ENCODE measurements at places on chromosomes 1 and 21.

- peak; percentile 69 for DNase-seq
Measured at GRCh38 chr1:193417403-193417802, 231.0 kb upstream of the B3GALT2 start.

GRCh38 chr1:7975212-7975865 is 13.8 kb downstream of the PARK7 start:
- DNase-seq = peak; percentile 77

GRCh38 chr21:33899199-33899598 is 16.4 kb downstream of the ATP5PO start:
- DNase-seq = no peak

GRCh38 chr1:170664093-170664827 is at the start of gene PRRX1:
TSS of gene PRRX1 (plus strand) at chr1:170664131. CDS start at chr1:170664219, 88 bp downstream.
- DNase-seq = peak; percentile 38

GRCh38 chr1:178530502-178530901 is 17.6 kb downstream of the TEX35 start:
- DNase-seq = no peak

GRCh38 chr1:61167309-61167708 is 84.9 kb downstream of the NFIA start:
- no peak for DNase-seq

DNA sequence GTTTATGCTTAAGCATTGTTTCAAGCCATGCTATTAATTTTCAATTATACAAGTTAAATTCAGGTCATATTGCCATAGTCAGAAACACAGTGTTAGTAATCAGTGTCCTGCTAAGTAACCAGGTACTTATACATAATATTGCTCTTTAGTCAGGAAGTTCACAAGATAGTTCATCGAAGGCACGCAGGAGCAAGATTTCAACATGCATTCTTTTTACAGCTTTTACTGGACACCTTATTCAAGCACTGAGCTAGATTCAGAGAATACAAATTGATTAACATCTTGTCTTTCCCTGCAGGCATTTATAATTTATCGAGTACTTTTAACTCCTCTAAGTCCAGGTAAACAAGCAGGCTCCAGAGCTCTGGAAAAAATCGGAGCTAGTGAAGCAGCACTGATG is 202.3 kb upstream of the BRINP3 start:
- DNase-seq = no peak

GRCh38 chr1:9657521-9658032 is 6.0 kb downstream of the PIK3CD start:
- DNase-seq = no peak

DNA sequence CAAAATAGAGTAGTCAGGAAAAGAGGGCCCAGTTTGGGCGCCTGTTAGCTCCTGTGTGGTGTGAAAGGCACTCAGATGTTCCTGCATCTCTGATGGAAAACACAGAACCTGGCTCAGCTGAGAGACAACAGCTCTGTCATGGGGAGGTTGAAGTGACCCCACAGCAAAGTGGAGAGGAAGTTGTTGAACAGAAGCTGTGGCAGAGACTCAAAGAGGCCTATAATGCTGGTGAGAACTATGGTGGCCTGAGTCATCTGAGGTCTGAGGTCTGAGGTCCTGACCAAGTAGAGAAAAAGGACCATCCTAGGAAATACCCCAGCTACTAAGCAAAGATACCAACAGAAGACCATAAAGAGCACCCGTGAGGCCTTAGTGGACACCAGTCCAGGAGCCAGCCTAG is 45.6 kb upstream of the JAK1 start:
- no peak for DNase-seq

- DNase-seq = no peak
Measured at GRCh38 chr1:197850918-197851317, 51.5 kb upstream of the C1orf53 start.

- DNase-seq = no peak
Measured at GRCh38 chr1:185532856-185533255, 201.3 kb upstream of the HMCN1 start.

- DNase-seq = no peak
Measured at GRCh38 chr1:166701603-166702100, 137.6 kb upstream of the POGK start.

DNA sequence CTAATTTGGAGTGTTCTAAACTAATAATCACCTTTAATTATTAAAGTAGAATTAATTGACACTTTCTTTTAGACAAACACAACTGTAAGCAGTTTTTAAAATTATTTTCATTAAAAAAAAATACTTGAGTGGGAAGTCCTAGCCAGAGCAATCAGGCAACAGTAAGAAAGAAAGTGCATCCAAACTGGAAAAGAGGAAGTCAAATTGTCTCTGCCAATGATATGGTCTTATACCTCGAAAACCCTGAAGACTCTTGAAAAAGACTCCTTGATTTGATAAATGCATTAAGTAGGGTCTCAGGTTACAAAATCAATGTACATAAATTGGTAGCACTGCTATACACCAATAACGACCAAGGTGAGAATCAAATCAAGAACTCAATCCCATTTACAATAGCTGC is 83.0 kb upstream of the GADD45A start:
- no peak for DNase-seq

DNA sequence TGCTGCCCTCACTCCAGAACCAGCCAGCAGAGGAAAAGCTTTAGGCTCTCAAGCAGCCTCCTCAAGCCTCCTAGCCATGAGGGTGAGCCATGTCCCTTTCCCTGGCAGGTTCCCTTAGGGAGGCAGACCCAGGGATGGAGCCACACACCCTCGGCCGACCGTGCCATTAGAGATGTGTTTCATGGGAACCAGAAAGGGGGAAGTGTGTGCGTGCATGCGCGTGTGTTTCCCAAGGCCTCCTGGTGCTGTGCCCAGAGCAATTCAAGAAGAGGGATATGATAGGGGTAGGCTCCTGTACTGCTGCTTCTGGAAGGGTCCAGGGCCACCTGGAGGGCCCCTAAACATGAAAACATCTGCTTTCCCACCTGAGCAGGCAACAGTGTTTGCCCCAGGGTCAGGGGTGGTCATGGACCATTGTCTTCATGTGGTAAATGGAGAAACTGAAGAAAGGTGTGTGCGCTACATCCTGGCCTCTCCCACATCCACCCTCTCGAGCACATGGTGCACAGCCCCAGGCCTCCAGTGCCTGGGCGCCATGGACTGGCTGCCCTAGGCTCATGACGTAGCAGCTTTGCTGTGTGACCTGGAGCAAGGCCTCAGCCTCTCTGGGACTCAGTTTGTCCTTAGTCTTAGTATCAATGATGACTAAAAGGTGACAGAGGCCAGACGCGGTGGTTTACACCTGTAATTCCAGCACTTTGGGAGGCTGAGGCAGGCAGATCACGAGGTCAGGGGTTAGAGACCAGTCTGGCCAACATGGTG is 48.1 kb downstream of the SYF2 start:
- DNase-seq = no peak

GRCh38 chr1:245694753-245695195 is 540.0 kb downstream of the KIF26B start:
- no peak for DNase-seq

DNA sequence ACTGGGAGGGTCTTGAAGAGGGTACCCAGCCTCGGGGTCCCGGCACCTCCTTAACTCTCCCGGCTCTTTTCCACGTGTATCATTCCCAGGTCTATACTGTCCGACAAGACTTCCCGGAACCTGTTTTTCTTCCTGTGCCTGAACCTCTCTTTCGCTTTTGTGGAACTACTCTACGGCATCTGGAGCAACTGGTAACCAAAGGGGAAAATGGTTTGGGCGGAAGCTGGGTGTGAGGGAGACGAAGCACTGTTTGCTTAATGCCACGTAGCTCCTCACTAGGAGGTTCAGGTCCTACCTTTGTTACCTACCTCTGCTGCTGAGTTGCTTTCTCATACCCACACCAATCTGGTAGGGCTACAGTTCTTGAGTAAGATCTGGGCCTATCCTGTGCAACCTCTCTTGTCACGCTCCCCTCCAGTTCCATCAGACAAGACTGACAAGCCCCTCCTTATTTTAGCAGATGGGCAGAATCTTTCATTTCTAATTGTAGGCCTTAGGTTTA is 642 bp downstream of the SLC30A7 start:
- DNase-seq = peak; percentile 32

DNA sequence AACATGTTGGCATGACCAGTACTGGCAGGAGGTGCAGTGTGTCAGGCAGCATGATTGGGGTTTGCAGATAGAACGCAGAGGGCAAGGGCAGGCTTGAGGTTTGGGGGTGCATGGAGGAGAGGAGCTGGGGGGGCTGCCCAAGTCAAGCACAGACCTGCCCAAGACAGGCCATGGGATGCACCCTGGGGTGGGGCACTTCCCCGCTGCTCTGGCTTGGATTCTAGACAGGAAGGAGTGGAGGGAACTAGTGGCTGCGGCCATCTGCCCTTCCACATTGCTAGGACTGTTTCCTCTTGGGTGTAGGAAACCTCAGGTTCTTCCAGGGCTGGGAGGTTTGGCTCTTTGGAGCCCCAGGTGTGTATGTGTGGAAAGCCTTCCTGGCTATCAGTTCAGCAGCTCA is 3.0 kb downstream of the PDXK start:
- no peak for DNase-seq

GRCh38 chr1:230430499-230430898 is 4.4 kb upstream of the PGBD5 start:
- DNase-seq = no peak

DNA sequence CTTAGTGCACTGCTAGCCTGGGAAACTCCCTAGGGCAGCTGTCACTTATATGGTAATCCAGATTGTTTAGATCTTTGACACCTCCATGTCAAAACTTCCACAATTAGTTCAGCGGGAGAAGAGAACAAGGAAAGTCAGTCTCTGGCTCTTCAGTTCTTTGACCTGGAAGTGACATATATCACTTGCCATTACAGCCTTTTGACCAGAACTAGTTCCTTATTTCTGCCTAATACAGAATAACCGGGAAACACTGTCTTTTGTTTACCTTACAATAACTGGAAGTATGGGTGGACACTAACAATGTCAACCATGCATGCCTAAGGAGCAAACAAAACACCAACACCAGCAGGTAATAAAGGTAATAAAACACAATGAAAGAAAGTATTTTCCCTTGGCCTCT is 68.3 kb downstream of the C4BPA start:
- DNase-seq = no peak
